ENCODE measurements at places on chromosomes 5 and 9.

- DNase-seq, result no peak
These were observed 38.1 kb downstream of the PBX3 start for GRCh38 chr9:125785248-125785751.

GRCh38 chr5:133824661-133825254, 143.7 kb downstream of the C5orf15 start:
- no peak for DNase-seq

DNA sequence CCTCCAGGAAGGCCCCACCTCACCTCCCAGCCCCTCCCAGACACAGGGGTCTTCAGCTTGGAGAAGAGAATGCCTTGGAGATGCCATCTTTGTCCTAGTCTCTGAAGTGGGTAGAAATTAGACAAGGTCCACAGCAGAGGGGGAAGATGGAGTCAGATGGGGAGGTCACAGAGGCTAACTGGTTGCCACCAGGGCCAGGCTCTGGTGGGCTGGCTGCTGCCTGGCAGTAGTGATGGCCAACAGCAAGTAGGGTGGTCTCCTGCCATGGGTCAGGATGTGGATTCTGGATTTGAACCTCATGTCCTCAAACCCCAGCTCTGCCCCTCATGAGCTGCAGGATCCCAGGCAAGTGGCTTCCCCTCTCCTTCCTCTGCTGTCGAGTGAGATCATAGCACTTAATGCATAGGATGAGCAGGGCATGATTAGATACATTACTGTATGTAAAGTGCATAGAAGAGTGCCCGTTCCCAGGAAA, 38.7 kb upstream of the NEK6 start:
- no peak for DNase-seq

DNA sequence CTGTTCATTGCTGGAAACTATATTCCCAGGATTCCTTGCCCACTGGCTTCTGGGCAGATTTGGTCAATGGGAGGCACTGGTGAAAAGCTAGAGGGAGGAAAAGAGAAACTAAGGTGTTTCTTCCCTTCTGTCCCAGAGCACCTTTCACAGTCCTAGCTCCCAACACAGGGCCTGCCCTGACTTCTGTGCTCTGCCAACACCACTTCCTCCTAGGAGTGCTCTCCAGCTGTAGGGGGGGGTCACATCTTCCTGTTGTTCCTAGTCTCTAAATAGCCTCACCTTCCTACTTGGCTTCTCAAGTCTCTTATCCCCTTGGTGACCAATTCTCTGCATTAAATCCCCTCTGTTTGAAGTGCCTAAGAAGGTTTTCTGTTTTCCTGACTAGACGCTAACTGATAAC, 115.4 kb downstream of the ADRB2 start:
- DNase-seq, result no peak

DNA sequence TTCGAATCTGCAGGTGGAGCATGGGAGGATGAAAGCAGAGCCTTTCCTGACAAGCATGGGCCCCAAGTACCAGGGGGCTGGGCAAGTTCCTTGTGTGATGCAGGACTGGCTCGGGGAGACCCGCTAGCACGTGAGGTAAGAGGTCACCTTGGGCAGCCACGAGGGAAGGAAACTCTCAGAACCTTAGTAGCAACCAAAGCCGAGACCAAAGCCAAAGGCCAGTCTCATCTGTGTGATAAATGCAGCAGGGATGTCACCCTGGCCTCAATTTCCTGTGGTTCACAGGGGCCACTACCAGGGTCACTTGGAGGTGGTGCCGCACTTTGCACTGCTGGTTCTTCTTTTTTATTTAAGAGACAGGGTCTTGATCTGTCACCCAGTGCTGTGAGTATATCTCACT, 39.5 kb downstream of the PRRT1B start:
- DNase-seq, result no peak

- DNase-seq, result no peak
These were observed 8.5 kb downstream of the CHSY3 start for GRCh38 chr5:129912601-129913255.

GRCh38 chr5:106094839-106095238, 1575.9 kb downstream of the EFNA5 start:
- no peak for DNase-seq

- DNase-seq, result no peak
These were observed 38.6 kb downstream of the SH3RF2 start for GRCh38 chr5:145975001-145975360.

GRCh38 chr5:147504011-147504410, 5.9 kb downstream of the DPYSL3 start:
- no peak for DNase-seq

DNA sequence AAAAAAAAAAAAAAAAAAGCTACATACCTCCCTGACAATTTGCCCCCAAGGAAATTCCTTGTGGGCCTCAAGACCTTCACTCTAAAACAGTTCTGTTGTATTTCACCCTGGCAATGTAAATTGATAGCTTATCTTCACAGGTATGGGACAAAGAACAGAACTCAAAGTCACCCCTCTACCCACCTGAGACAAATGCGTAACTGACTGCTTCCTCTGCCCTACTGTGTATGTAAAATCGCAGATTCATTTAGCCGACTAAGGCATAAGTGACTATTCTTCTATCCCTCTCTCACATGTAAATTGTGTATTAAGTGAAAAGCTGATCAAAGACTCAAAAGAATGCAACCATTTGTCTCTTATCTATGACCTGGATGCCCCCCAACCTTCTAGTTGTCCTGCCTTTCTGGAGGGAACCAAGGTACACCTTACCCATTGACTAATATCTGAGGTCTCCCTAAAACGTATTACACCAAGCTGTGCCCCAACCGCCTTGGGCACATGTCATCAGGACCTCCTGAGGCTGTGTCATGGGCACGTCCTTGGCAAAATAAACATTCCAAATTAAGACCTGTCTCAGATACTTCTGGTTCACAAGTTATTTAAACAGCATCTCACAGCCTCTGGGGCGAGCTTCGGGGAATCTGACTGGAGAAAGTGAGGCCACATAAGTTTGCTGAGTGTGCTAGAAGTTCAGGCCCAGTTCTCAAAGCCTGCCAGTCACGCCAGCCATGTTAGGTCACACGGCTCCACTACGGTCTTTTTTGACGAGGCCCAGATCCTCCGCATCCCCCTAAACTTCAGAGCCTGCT, 954 bp downstream of the TBCA start:
- no peak for DNase-seq

DNA sequence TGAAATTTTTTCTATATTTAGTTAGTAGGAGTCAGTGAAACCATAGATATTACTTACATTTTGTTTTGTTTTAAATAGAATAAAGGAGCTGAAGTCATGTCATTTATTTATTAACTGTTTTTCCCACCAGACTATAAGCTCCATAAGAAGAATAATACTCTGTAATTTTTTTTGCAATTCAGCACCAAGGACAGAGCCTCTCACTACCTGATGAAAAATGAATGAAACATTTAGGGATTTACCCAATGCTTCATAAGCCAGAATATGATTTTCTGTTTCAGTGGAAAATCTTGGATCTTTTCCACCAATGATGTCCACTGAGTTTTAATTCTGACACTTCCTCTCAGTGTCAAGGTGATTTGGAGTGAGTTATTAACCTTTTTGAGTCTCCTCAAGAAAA, 624.9 kb upstream of the GRAMD2B start:
- no peak for DNase-seq

DNA sequence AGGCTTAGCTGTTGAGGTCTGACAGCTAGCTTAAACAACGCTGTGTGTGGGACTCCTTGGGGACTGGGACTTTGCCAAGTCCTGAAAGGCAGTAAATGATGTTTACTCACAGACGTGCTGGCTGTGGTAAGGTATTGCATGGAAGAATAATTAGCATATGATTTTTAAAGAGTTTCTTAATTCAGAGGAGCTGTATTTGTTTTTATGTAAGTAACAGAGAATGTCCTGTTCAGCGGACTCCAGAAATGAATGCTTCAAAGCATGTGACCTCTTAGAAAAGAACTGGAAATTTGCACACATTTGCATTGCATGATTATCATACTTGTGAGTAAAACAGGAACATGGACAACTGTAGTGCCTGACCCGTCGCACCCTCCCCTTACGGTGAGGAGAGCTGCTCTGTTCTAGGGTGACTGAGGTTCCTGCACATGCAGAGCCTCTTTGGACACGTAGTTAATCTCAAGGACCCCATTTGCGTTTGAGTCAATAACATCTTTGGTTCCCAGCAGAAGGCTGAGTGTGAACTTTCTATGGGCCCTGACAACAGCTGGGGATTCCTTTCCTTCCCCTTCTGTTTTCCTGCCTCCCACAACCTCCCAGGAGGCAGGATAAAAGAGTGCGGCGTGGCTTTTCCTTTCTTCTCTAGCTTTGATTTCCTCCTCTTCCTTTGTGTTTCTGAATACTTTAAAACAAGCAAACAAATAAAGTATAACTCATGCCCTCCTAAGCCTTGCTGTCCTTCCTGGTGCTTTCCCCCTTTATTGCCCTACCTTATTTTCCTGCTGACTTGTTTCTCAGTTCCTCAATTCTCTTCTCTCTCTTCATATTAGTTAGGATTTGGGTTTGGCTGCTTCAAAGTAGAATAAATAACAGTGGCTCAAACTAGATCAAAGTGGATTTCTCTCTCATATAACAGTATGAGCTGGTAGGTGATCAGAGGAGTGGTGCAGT, 157.2 kb upstream of the CD180 start:
- peak; percentile 40 for DNase-seq

GRCh38 chr9:35967042-35967441, 9.1 kb upstream of the OR2S2 start:
- no peak for DNase-seq

- DNase-seq, result no peak
These were observed 126.9 kb downstream of the KCNIP1 start for GRCh38 chr5:170630711-170631141.

- no peak for DNase-seq
These were observed 12.4 kb downstream of the MRPS30 start for GRCh38 chr5:44821164-44821563.

- DNase-seq, result no peak
These were observed 88.1 kb downstream of the NR6A1 start for GRCh38 chr9:124683043-124683442.

DNA sequence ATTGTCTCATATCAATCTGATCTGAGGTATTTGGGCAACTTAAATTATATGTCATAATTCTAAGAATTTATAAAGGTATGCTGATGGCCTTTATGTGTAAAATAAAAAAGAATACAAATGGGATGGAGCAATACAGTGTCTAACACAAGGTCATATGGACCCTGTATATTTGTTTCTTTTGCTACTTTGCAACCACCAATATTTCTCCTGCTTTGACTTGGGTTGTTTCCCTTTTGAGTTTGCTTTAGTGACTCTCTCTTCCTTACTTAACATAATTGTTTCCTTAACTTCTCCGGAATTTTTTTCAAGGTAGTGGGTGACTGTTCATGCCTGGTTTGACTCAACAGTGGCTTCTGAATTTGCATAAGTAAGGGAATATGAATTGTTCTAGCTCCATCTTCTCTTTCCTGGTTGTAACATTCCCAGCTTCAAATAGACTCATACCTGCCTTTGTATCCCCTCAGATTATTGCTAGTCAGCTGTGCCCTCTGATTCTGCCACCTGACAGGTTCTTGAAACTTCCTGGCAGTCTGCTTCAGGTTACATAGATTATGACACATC, 30.2 kb upstream of the ANXA1 start:
- no peak for DNase-seq

- DNase-seq, result no peak
These were observed 2.9 kb downstream of the DNAJB5 start for GRCh38 chr9:34992376-34992951.

DNA sequence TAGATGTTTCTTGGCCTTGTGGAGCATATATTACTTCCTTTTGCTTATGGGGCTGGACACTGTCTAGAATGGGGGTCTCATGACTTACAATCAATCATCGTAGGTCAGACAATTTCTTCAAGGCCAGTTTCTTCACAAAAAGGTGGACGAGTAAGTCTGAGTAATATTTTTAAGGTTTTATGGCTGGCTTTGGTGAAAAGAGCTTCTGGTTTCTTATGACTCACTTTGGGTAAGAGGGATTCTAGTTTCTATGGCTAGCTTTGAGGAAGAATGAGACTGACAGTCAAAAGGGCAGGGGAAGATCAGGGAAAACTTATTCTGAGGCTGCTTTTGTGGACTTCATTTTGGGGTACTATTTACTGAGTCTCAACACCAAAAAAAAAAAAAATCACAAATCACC, 2067.2 kb upstream of the C9orf72 start:
- no peak for DNase-seq

DNA sequence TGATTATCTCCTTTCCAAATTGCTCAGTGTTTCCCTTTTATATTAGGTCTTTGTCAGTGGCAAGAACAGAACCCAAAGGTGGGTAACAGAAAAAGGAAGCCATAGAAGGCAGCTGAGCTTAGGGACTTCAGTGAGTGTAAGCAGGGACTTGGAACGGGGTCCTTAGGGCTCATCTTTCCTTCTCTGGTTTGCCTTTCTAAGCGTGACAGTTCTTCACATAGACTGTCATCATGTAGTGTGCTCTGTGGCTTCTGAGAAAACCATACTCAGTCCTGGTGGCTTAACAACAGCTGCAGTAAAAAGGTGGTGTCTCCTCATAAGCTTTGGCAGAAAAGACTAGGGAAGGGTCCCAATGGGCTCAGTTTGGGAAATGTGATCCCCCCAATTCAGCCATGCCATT, 108.8 kb downstream of the SLC12A2 start:
- DNase-seq, result no peak

DNA sequence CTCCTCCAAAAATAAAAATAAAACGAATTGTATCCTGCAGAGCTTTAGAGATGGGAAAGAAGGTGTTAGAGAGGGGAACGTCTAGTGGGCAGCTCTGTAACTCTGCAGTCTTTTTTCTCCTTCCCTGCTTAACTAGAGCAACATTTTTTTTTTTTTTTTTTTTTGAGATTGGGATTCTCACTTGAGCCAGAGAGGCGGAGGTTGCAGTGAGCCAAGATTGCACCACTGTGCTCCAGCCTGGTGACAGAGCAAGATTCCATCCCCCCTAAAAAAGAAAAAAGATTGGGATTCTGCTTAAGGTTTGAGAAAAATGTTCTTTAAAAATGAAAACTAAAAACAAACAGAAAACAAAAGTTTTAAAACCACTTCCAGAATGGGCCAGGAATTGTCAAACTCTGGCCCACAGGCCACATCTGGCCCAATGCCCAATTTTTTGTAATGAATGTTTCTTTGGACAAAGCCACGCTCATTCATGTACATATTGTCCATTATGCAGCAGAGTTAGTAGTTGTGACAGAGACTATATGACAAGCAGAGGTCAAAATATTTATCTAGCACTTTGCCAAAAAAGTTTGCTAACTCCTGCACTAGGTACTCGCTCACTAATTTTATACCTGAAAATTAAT, 98.5 kb downstream of the ZCCHC7 start:
- no peak for DNase-seq

GRCh38 chr5:107135391-107135790, 535.3 kb downstream of the EFNA5 start:
- DNase-seq, result no peak

GRCh38 chr9:93801120-93801519, 154.0 kb downstream of the BARX1 start:
- DNase-seq, result no peak

GRCh38 chr5:23721336-23721735, 213.9 kb downstream of the PRDM9 start:
- DNase-seq, result no peak

- DNase-seq, result no peak
These were observed 33.4 kb downstream of the MAP1B start for GRCh38 chr5:72140711-72141110.
